GM04504 (cell line): ENCODE measurements at places on chromosomes 11 and 22.

DNA sequence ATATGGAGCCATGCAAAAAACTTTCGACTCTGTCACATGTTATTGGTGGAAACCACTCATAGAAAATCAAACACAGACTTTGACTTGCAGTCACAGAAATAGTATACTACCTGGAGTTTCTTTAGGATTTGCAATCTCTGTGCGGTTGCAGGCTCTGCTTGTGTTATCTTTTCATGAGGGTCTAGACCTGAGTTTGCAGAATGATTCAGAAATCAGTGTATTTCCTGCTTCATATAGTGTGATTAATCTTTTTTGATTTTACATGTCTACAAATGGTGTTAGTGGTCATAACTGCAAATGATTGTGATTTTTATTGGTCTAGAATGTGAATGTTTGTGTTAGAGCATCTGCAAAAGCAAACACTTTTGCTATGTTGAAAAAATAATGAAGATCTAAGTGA is 690.2 kb downstream of the NTM start:
- no peak for DNase-seq

DNA sequence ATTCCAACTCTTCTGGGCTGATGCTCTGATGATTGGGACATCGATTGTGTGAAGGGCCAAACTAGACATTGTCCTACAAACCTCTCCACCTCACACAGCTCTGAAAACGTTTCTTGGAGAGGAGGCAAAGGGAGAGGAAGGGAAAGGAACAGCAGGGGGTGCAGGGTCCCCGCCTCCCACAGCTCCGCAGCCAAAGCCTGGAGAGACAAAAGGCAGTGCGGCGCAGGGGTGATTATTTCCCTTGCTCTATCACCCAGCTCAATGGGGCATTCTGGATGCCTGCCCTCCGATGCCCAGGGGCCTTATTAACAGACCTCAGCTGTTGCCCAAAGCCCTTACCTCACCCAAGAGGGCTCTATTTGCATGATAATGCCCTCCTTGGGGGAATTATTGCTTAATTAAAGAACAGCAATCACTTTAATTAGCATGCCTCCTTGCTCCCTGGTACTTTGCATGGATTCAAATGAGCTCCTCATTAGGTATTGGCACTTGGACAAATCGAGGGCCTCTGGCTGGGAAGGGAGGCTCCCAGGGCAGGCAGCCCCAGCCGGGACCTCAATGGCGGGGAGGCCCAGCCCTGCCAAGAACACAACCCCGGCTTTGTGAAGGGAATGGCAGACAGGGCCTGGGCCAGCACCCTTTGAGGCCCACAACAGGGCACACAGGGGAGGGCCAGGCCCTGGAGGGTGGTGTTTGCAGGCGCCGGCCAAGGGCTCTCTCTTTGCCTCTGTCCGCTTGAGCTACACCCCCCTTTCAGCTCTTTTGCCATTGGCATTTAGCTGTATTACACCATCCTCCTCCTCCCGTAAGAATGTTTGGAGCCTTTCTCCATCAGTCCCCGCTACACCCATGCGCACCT is 19.8 kb upstream of the CDON start:
- no peak for DNase-seq

- no peak for DNase-seq
Observed at GRCh38 chr22:11628651-11629511, 3899.1 kb upstream of the OR11H1 start.

DNA sequence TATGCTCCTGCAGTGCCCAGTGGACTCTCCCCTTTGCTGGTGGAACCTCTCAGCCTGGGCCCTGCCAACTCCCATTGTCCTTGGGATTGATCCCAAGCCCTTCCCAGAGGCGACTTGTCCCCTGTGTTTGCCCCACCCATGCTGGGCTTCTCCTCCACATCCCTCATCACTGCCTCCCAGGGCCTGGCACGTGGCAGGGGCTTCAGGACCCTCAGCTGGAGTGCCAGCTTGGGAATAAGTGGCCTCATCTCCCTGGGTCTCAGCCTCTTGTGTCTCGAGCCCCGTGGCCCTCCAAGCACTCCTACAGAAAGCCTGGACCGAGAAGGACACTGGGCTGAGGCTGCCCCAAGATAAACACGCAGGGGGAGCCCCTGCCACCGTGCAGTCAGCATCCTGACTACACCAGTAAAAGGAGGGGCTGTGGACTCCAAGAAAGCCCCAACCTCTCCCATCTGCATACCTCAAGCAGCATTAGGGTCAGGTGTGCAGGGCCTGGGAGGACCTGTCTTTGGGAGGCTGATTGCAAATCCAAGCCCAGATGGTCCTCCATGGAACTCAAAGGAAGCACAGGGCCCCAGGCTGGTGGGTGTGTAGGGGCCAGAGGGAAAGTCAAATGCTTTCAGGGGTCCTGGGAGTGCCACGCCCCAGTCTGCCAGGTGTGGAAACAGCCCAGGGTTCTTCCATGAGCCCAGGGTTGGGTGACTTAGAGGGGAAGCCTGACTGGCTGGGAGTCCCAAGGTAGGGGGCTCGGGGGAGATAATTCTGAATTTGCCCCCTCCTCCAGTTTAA is 9.5 kb upstream of the GNAZ start:
- no peak for DNase-seq

GRCh38 chr11:22798901-22799300 is 30.7 kb downstream of the SVIP start:
- DNase-seq: no peak
